Thymus (tissue), 14 donors: ENCODE measurements at places on chromosomes 16 and 17. TPM values are rescaled to one million over a fixed set of nuclear protein-coding genes. Genes with fewer than 3 reads are reported as not detected.

The TBKBP1 gene
- total RNA-seq: 1.8 TPM

The PLA2G10 gene
- not detected for total RNA-seq

- peak overlapping the region; percentile 64 for H3K27ac ChIP-seq
- no peaks in the 10 kb centered on the region for H3K27me3 ChIP-seq
- H3K4me3 ChIP-seq: peak overlapping the region; percentile 32
- peak; percentile 57 for DNase-seq
- peaks cover 42% of the 10 kb centered on the region for H3K4me1 ChIP-seq
These were observed 4.7 kb upstream of the CHD3 start for GRCh38 chr17:7883781-7884386.

GRCh38 chr16:84069540-84069939 lies 26.9 kb upstream of the SLC38A8 start:
- H3K4me1 ChIP-seq: no peaks in the 10 kb centered on the region
- no peak for DNase-seq
- H3K4me3 ChIP-seq: no peak overlapping the region
- peaks cover 74% of the 10 kb centered on the region for H3K36me3 ChIP-seq
- no peaks in the 10 kb centered on the region for H3K27me3 ChIP-seq

DNA sequence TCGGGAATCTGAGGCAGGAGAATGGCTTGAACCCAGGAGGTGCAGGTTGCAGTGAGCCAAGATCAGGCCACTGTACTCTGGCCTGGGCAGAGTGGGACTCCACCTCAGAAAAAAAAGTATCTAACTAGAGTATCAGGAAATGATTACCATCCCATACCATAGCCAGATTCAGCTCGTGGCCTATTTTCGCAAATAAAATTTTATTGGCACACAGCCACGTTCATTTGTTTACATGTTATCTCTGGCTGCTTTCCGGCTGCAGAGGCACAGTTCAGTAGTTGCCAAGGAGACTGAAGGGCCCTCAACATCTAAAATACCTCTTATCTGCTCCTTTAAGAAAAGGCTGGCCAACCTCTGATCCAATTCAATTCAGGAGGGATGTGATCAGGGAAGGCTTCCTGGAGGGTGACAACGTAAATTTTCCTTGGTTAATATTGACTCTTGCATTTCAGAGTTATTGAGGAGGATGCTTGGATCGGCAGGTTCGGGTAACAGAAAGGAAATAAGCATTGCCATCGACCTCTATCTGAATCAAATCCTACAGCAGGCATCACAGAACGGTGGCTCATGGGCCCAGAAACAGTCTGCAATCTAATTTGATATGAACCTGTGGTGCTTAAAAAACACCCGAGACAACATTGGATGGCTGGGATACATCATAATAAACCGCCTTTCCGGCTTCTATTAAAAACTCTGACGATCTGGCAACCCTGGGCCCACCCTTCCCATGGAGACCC lies 73.8 kb downstream of the XYLT1 start:
- no peak overlapping the region for H3K27ac ChIP-seq
- no peaks in the 10 kb centered on the region for H3K27me3 ChIP-seq
- DNase-seq: no peak
- H3K4me1 ChIP-seq: peaks cover 4% of the 10 kb centered on the region
- H3K36me3 ChIP-seq: no peaks in the 10 kb centered on the region
- H3K4me3 ChIP-seq: no peak overlapping the region

- H3K27me3 ChIP-seq: no peaks in the 10 kb centered on the region
- no peak for DNase-seq
- no peak overlapping the region for H3K4me3 ChIP-seq
- peaks cover 11% of the 10 kb centered on the region for H3K4me1 ChIP-seq
- peaks cover 83% of the 10 kb centered on the region for H3K36me3 ChIP-seq
These were observed 7.8 kb downstream of the CSF3 start for GRCh38 chr17:40022961-40023541.

The PDILT gene
- not detected for total RNA-seq

The VTN gene
- 0.09 TPM for total RNA-seq

DNA sequence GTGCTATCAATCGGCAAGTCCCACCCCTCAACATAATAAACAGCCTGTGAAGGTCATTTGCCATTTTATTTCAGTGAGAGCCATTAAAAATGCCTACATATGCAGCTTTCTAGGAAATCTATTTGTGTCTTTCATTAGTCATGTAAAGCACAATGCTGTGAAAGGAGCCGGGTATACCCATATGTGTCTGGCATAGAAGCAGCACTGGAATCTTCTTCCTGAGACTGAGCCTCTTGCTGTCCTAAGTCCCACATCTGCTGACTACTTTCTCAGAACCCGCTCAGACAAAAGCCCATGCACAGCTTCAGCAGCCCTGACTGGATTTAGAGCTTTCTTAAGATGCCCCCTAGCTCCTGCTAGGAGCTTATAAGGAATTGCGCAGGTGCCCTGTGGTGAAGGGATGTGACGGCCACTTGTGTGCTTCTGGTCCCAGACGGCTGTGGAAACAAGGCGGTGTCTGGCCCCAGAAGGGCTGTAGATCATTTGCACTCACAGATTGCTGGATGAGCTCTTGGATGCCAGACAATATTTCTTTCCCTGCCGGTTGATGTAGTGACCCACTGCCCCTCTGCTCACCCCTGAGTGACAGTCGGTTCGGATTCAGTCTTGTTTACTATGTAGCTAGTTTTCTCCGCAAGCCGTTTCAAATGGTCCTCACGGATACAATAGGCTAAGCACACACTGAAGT lies 172.2 kb downstream of the ANKFN1 start:
- H3K4me3 ChIP-seq: no peak overlapping the region
- H3K36me3 ChIP-seq: no peaks in the 10 kb centered on the region
- no peaks in the 10 kb centered on the region for H3K27me3 ChIP-seq
- no peaks in the 10 kb centered on the region for H3K4me1 ChIP-seq
- no peak for DNase-seq
